ENCODE measurements at places on chromosomes 7 and 10.

DNA sequence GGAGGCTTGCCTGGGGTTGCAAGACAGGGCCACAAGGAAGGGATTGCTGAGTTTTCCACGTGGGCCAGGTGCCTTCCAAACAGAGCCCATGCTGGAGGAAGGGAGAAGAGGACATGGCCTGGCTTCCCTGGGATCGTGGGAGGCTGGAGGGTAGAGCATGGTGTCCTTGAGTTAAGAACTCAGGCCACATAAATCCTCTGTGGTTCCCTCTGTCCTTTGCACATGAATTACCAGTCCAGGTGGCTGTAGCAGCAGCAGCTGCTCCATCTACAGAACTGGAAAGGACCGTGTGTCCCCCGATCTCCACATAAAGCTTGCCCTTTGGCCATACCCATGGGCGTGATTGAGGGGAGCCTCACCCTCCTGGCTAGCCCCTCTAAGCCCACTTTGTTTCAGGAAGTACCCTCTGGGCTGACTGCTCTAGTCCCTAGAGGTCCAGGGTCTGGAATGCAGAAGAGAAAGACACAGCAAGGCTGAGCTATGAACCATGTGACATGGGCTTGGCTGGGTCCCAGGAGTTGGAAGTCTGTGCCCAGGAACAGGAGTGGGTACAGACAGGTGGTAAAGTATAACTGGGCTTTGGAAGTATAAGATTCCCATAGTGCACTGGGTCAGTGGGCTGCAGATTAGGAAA, 84.9 kb downstream of the C10orf105 start:
- DNase-seq, result no peak

- no peak for DNase-seq
Measured at GRCh38 chr7:4260867-4261600, 421.1 kb upstream of the FOXK1 start.

GRCh38 chr10:112383325-112383724, 9.4 kb downstream of the ACSL5 start:
- no peak for DNase-seq

GRCh38 chr10:105094048-105094447, 453.0 kb downstream of the SORCS3 start:
- no peak for DNase-seq

DNA sequence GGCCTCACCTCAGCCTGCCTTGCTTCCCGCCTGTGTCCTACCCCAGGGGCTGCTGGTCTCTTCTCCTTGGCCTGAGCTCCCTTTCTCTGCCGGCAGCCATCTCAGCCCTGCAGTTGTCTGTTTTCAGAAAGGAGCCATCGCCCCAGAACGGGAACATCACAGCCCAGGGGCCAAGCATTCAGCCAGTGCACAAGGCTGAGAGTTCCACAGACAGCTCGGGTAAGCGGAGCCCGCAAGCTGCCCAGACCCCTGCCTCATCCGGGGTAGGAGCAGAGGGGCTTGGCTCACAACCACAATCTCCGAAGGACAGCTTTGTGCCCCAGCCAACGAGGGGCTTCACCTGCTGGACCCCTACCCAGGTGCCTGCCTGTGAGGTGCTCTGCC, 5.3 kb upstream of the DEPP1 start:
- DNase-seq, result no peak

- DNase-seq, result no peak
Measured at GRCh38 chr7:94687076-94687475, 31.1 kb upstream of the SGCE start.

Measured in GM12891 (cell line).